Activated CD4-positive, alpha-beta T cell treated with anti-CD3 and anti-CD28 coated beads, Interleukin-2, amount 50 U/mL, for 1 hour (primary cell): ENCODE measurements at places on chromosomes 7 and 10.

DNA sequence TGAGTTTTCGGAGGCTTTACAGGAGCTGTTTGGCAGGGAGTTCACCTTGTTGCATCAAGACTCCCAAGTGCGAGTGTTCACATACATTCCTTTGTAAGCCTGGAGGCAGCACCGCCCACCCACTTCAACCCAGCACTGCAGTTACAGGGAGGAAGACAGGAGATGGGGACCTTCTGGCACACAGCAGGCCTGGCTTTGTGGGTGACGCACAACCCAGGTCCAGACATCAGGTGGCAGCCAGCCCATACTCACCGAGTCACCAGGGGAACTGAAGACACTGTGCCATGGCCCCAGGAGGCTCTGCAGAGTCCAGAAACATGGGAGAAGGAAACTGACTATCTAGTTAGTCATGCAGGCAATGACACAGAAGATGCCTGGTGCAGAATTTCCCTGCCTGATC is 305.9 kb upstream of the RNF32 start:
- DNase-seq = no peak

- DNase-seq = no peak
Measured at GRCh38 chr10:92162541-92162940, 128.3 kb downstream of the CPEB3 start.

GRCh38 chr7:147472556-147472955 is 1118.0 kb upstream of the C7orf33 start:
- no peak for DNase-seq

GRCh38 chr7:12884856-12885440 is 197.5 kb downstream of the ARL4A start:
- no peak for DNase-seq

DNA sequence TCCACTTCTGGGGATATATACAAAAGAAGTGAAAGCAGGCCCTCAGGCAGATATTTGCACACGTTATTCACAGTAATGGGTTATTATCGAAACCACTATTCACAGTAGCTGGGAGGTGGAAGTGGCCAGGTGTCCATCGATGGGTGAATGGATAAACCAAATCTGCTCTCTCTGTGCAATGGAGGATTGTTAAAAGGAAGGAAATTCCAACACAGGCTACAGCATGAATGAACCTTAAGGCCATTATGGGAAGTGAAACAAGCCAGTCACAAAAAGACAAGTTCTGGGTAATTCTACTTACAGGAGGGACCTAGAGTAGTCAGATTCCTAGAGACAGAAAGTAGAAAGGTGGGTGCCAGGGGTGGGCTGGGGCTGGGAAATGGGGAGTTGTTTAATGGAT is 48.5 kb upstream of the BHLHA15 start:
- DNase-seq = no peak

- no peak for DNase-seq
Measured at GRCh38 chr7:140036224-140036962, 26.4 kb downstream of the PARP12 start.

DNA sequence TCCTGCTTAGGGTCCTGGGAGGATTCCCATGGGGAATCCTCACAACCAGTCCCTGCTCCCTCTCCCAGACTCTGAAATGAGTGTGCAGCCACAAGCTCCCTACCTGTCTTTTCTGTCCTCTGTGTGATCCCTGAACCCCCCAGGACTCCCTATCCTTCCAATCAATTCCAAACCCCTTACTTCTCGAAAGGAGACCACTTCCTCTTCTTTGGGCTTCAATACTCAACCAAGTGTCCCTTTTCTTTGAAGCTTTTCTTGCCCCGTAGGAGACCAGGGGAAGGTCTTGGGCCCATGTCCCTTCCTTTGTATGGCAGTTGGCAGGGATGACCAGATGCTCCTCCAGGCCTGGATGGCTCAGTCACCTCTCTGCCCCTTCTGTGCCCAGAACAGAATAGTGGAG is 1.7 kb downstream of the AEBP1 start:
- DNase-seq = no peak

GRCh38 chr10:89566095-89566950 is 30.9 kb upstream of the SLC16A12 start:
- DNase-seq = no peak

GRCh38 chr7:41002741-41003610 is 699.9 kb downstream of the INHBA start:
- no peak for DNase-seq

GRCh38 chr7:2247141-2247995 is 5.3 kb downstream of the NUDT1 start:
- peak; percentile 8 for DNase-seq

DNA sequence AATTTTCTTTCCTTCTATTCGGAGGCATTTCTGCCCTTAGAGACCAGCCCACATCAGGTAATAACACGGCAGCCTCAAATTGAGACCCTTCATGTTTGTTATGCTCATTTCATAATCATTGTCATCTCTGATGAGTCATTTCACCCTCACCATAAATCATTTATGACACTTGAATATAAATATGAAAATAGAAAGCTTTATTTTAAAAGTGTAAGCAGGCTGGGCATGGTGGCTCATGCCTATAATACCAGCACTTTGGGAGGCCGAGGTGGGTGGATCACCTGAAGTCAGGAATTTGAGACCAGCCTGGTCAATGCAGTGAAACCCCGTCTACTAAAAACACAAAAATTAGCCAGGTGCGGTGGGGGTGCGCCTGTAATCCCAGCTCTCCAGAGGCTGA is 57.4 kb upstream of the EGFR start:
- DNase-seq = no peak

- DNase-seq = no peak
Measured at GRCh38 chr10:70902661-70903261, 14.4 kb upstream of the PCBD1 start.

DNA sequence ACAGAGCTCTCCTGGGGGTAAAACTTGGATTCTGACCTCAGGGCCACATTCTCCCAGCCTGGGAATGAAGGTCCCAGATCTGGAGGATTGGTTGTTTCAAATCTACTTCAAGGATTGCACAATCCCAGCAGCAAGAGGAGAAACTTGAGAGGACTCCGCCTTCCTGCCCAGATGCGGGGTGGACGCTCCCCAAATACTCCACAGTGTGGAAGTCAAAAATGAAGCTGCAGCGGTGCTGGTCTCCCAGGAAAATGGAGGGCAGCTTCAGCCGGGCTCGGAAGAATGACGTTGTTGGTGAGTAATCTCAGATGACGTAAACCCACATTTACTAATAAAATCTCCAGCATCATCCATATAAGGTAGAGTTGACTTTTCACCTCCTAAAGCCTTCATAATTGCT is 31.5 kb upstream of the PPP2R2D start:
- DNase-seq = no peak

- no peak for DNase-seq
Measured at GRCh38 chr7:127776776-127777386, 124.9 kb downstream of the SND1 start.

GRCh38 chr7:105990727-105991453 is 27.8 kb downstream of the CDHR3 start:
- DNase-seq = no peak

GRCh38 chr10:1782841-1783240 is 45.5 kb upstream of the ADARB2 start:
- DNase-seq = no peak

DNA sequence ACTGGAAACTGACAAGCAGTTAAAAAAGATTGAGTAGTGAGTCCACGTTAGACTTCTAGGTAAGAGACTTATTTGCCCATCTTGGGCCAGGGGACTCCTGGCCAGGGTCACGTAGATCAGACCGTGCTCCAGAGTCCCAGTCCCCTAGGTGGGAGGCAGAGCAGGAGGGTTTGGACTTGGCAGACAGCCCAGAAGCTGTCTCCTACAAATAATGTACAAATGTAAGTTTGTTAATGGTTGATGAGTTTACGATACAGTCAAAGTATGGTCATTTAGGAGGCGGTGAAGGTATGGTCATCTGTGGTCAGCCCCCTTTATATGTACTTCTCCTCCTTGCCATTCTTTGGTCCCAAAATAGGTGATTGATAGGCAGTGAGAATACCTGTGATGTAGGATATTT is 28.2 kb downstream of the INPP5F start:
- no peak for DNase-seq

DNA sequence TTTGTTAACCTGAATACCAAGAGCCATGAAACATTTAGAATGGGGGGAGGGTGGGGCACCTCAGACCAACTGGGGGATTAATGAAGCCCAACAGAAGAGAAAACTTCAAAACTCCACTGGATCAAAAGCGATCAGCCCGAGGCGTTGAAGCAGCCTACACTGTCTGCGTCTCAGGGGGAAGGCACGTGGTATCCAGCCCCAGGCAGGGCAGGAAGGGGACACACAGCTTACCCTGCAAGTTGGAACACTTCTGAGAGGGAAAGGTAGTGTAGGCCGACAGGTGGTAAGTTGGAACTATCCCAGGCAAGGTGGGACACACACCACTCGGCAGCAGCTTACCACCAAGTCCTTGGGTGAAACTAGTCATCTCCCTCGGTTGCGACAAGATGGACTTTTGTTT is 102.9 kb downstream of the TAX1BP1 start:
- DNase-seq = no peak

GRCh38 chr10:124450012-124450782 is at the start of gene NKX1-2:
Gene NKX1-2 (minus strand): TSS chr10:124450035. CDS start chr10:124449943, 92 bp downstream.
- no peak for DNase-seq

DNA sequence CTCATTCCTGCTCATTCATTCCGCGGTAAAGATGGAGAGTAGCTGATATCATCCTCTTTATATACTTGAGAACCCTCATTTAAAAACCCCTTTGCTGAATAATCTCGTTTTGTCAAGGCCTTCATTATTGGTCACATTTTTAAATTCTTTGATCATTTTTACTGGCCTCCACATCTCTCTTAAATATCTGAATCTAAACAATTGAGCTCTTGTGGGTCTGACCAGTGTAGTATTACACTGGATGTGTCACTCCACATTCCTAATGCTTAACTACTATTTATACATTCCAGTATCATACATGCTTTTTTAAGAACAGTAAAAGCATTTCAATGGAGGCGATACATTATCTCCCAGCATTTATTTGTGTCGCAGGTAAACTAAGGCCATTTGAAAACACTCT is 12.6 kb upstream of the PRPS1L1 start:
- no peak for DNase-seq

- DNase-seq = no peak
Measured at GRCh38 chr7:55432939-55433784, 68.0 kb downstream of the LANCL2 start.

DNA sequence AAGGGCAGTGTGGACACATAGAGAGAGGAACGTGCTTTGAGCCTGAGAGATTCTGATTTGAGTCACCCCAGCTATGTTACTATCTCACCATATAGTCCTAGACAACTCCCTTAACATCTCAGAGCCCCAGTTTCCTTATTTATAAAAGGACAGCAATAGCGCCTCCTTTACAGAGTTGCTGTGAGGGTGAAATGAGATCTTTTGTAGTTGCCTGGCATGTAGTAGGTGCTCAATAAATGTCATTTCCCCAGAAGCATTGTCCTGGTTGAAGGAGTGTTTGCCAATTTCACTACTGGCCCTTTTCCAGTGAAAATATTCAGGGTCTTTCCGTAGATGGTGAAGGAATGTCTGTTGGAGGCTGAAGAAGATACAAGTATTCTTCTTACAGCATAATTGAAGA is 51.3 kb upstream of the FAM180A start:
- no peak for DNase-seq

GRCh38 chr10:69215405-69216171 is 4.5 kb upstream of the HKDC1 start:
- DNase-seq = no peak

DNA sequence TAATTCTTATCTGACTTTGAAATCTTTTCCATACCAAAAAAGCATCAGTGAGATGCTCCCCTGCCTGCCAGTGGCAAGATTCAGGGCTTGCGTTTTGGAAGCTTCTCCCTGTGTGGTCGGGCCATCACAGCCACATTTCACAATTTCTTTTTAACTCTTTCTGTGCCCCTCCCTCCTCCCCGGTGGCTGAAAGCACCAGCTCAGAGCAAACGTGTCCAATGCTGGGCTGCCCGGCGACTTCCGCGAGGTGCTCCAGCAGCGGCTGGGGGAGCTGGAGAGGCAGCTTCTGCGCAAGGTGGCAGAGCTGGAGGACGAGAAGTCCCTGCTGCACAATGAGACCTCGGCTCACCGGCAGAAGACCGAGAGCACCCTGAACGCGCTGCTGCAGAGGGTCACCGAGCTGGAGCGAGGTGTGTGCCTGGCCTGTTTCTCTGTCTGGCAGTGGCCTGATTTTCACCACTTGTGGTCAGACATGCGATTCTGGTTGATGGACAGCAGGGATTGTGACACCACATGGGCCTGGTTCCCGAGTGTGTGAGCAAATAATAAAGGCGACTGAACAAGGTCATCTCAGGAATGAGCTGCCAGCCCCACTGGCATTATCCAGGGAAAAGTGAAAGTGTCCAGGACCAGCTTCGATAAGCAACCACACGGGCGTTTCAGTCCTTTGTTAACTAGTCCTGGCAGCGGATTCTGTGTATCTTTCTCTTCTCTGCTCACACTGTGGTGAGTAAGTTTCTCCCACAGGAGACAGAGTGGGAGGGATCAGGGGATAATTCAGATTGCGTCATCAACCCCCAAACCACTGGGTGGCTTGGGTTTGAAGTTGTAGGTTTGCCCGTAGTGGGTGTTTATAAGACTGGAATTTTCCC is 2.6 kb downstream of the NPTX2 start:
- DNase-seq = no peak

- DNase-seq = no peak
Measured at GRCh38 chr10:60042914-60043313, 136.6 kb upstream of the CCDC6 start.

DNA sequence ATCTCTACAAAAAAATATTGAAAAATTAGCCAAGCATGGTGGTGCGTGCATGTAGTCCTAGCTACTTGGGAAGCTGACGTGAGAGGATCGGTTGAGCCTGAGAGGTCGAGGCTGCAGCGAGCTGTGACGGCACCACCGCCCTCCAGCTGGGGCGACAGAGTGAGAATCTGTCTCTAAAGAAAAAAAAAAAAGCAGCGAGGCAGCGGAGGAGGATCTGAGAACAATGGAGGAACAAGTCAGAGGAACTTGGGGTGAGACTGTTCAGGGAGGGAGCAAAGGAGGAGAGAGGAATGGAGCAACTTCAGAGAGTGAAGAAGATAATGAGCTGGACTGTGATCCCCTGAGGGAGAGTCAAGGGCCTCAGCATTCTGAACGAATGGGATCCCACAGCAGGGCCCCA is 85.4 kb downstream of the MKX start:
- no peak for DNase-seq

DNA sequence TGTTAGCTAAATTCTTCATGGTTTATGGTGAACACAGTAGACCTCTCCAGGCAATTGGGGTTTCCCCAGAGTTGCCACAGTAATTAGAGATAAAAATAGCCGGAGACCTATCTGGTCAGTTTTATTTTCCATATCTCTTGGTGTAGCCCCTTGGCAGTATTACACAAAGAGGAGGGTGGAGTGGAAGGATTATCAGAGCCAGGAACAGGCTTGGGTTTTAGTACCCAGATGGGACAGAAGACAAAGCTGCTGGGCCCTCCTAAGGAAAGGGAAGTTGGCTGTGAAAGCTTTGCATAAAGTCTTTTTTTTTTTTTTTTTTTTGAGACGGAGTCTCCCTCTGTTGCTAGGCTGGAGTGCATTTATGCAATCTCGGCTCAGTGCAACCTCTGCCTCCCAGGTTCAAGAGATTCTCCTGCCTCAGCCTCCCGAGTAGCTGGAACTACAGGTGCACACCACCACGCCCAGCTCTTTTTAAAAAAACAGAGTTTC is 9.7 kb downstream of the ZSCAN21 start:
- no peak for DNase-seq

- no peak for DNase-seq
Measured at GRCh38 chr10:35178331-35178730, 51.7 kb downstream of the CREM start.
